ENCODE measurements at places on chromosomes 3 and 15.

DNA sequence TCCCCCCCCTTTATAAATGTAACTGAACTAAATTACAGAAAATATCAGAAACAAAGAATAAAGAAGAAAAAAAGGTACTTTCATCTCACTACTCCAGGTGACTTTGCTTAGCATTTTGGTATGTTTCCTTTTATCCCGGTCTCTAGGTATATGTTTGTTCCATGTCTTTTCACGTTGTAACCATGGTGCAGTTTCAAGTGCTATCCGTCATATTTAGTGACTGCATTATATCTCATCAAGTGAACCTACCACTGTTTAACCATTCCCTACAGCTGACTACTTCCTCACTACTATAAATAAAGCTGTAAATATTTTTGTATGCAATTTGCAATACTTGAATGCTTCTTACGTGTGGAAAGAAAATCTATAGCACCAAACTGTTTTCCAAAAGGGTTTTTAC, 2.2 kb downstream of the BTBD1 start:
- no peak for DNase-seq

DNA sequence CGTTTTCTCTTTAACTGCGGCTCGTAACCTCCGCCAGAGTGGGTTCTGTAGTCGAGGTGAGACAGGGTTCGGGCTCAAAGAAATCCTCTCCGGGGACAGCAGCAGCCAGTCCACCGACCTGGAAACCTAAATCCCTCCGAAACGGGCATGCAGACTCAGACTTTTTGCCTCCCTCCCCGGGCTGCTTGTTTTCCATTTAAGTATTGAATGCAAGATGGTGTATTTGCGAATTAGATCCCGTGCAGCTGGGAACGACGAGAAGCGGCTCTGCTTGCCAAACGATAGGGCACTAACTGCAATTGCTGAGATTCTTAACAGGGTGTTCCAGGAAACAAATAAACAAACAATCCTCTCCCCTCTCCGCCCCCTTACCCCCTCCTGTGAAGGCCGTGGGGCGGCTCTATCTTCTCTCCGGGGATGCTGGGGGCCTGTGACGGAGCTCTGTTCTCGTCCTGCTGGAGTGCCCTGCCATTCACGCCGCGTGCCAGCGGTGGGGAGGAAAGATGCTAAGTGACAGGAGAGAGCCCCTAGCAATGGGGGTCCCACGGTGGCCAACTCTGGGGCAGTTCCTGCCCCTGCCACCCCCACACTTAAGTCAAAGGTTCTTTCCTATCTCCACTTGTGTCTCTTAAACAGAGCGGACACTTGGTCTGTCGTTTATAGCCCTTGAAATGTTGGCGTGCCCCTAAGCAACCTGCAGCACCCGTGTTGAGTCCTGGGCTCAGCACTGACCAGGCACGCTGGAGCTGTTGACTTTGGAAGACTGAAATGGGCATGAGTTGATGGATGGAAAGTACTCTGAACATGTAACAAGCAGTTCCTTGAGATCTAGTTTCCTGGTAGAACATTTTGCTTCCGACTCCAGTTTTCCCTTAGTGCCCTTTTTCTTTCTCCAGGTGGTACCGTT, 1.3 kb upstream of the ETV5 start:
- DNase-seq = peak; percentile 42

DNA sequence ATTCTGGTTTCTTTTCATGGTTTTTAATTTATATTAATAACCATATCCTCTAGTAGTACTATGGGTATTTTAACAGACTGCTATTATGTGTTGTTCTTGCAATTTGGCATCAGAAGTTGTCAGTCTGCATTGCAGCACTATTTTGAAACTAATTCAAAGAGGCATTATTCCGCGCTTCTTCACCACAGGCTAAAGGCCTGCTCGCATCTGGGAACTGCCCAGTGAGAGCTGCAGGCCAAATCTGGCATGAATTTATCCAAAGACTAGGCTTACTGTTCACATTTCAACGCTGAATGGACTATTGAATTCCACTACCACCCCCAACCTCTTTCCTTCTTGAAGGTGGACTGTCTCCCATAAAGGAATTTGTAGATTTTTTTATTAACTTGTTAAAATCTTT, 310.4 kb upstream of the NR2F2 start:
- no peak for DNase-seq

- no peak for DNase-seq
Observed at GRCh38 chr3:187914231-187914630, 169.0 kb upstream of the BCL6 start.

DNA sequence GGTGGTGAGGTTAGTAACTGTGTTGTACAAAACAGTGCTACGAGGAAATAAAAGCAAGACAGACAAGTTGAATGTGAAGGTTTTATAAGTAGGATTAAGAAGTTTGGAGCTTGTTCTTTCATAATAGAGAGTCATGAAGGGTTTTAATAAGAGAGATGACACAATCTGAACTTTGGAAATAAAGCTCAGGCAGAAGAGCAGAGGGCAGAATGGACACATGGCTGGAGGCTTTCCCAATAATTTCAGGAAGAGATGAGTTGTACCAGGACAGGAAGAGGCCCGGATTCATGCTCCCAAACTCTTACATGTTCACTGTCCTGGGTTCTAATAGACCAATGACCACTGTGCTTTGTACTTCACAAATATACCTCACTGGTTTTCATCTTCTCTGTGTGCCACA, 194.8 kb downstream of the SLC9A9 start:
- DNase-seq = no peak

GRCh38 chr15:56869573-56869972, 48.9 kb upstream of the TCF12 start:
- DNase-seq = no peak

GRCh38 chr3:154244644-154245043, 79.6 kb downstream of the DHX36 start:
- DNase-seq = no peak

GRCh38 chr15:49466119-49466518, 43.1 kb downstream of the FGF7 start:
- DNase-seq = no peak
